ENCODE measurements at places on chromosomes 7 and 10.

DNA sequence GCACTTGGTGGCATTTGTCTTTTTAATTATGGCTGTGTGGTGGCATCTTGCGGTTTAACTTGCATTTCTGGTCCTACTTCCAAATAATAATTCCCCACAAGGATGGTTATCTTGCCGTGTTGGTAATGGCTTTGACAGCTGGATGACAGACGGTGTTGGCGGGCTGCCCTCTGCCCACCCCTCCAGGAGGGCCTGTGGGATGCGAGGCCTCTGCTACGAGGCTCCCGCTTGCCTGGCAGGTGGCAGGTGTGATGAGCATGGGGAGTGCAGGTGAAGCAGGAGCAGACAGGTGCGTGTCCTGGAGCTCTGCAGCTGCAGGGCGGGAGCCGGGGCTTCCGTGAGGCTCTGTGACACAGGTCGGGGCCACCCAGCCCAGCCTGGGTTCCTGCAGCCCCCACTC is 11.8 kb downstream of the INPP5A start:
- no peak for DNase-seq

- DNase-seq = no peak
Measured at GRCh38 chr7:49778731-49779270, 5.4 kb downstream of the VWC2 start.

DNA sequence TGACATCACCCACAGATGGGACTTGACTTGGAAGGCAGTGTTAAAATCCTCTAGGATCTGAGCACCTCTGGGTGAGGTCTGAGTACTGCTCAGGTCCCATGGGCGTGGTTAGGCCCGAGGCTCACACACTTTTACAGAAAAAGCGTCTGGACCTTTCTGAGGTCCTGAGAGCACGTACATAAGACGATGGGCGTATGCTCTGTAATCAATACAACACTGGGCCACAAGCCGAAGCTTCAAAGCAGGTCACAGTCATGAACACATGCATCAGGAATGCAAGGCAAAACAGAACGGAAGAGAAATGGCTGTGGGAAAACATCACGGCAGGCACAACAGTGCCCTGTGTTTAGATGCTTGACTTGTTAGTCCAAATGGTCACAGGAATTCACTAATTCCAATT is 112.2 kb downstream of the LARP4B start:
- no peak for DNase-seq

GRCh38 chr7:621572-622285 is 102.1 kb upstream of the PDGFA start:
- no peak for DNase-seq

DNA sequence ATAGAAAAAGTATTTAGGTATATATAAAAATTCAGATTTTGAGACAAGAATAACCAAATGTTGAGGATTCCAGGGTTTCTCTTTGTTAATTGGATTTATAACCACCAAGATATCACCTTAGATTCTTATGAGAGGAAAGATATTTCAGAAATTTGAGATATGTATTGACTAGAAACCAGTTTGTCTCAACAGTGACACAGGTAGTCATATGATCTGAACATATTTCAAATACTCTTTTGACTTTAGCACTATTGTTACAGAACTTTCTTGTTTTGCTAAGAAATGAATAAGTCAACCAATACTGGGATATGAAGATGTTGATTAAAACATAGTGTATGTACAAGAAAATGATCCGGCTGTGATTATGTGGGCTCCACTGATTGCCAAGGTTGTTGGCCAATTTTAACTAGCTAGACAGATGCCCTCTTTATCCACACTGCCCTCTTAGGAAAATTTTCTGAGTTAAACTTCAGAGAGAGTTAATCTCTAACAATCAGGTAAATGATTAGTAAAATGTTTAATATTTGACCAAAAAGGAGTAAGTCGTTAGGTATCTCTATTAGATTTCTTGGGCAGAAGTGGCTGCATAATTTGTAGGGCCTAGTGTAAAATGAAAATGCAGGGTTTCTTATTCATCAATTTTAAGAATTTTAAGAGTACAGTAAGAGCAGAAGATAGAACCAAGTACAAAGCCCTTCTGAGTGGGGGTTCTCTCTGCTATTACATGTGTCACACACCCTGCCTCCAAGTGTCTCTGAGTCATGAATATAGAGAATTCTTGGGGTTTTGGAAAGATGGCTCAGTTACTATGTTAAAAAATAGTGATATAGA is 376.0 kb downstream of the TFEC start:
- no peak for DNase-seq

DNA sequence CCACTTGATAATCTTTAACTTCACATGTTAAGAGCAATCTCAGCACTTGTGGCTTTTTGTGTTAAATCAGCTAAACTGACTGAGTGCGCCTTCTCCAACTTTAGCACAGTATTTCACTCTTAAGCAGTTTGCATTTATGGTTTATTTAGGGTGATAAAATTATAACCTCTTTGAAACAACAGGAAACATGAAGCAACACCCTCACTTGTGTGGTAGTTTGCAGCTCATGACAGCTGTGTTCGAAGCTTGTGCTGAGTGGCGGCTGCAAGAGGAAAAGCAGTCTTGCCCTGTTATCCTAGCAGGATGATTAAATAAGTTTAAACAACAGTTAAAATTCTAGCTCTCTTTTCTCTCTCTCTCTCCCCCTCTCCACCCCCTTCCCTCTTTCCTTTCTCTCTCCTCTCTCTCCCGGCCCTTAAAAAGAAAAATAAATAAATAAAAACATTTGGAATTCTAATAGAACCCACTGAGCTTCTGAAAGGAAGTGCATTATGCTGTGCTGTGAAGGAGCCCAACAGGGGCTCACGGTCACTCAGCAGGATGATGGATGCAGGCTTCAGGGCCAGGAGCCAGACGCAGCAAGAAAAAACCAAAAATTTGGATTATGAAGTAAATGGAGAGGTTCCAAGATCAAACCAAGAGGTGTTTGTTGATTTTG is 25.2 kb downstream of the OGDH start:
- DNase-seq = no peak

DNA sequence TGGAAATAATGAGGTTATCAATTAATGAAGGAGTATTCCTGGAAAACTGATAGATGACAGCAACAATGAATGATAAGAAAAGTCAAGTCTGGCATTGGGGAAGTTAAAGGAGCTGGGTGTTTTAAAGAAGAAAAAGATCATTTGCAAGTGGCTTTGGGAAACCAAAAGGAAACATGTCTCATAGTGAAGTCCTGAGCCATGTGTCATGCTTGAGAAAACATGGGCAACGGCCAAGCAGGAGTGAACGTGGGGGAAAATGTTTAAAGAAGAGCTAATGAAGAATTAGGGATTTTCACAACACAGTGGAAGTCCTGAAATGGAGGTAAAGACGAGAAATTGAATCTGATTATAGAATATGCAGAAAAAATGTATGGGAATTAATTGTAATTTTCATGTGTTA is 1383.2 kb upstream of the CELF2 start:
- no peak for DNase-seq

Data from coronary artery (tissue), 2 donors.